ENCODE measurements at places on chromosomes 5 and 9.

- no peak for DNase-seq
Measured at GRCh38 chr5:87686975-87687374, 274.2 kb upstream of the CCNH start.

DNA sequence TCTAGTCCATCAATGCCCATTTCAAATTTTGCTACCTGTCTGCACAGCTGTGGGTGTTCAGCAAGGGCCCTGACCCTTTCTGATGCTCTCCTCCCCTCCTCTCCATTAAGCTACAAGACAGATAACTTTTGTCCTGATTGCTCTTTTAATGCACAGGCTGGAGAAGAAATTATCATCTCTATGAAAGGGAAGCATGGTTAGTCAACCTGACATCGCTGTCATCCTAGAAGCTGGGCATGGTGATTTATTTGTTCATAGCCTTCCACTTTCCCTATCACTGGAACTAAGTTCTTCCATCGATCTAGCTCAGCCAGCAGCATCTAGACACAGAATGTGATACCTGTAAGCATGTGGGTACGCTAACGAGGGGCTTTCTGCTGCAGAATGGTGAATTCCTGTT lies 50.1 kb downstream of the SLIT3 start:
- no peak for DNase-seq

- no peak for DNase-seq
Measured at GRCh38 chr9:112540800-112541199, 54.2 kb downstream of the KIAA1958 start.

DNA sequence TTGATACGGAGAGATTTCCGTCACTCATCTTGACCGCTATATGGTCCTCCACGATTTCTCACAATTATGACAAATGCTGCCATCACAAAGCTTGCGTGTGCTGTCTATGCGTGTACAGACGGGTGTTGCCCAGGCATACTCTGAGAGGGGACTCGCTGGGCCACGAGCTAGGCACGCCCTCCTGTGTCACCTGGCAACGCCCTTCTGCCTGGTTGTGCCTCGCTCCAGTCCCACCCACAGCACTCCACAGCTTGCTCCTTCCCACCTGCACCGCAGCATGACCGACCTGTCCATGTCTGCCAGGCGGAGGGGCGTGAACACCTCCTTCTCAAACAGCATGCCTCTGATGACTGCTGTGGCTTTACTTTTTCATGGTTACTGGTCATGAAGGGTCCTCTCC lies 55.6 kb downstream of the CAMSAP1 start:
- peak; percentile 44 for DNase-seq

Measured in SW480 (cell line).